SJSA1 (cell line): ENCODE measurements at places on chromosomes 7 and 10. TPM values are rescaled to one million over a fixed set of nuclear protein-coding genes. Genes with fewer than 3 reads are reported as not detected.

HABP2 gene
- not detected in 2 replicates for total RNA-seq

TMEM196 gene
- total RNA-seq, result not detected in 2 replicates

NME8 gene
- total RNA-seq, result not detected in 2 replicates

NPTX2 gene
- total RNA-seq, result 138 and 160 TPM in 2 replicates

GNGT1 gene
- total RNA-seq, result not detected in 2 replicates

TFEC gene
- total RNA-seq, result not detected in 2 replicates

SLC16A12 gene
- total RNA-seq, result 0.34 TPM in 1 of 2 replicates, not detected in the other

SRRM3 gene
- 0.24 TPM in 1 of 2 replicates, not detected in the other for total RNA-seq

SEMA3D gene
- 4.4 and 5.3 TPM in 2 replicates for total RNA-seq

NPFFR1 gene
- total RNA-seq, result not detected in 2 replicates

SAP25 gene
- 0.60 TPM in 1 of 2 replicates, not detected in the other for total RNA-seq

PRF1 gene
- total RNA-seq, result not detected in 2 replicates

PTN gene
- total RNA-seq, result 56.7 and 70.6 TPM in 2 replicates

CLRN3 gene
- total RNA-seq, result not detected in 2 replicates

ZNF786 gene
- 2.9 and 3.4 TPM in 2 replicates for total RNA-seq

DNAJB6 gene
- total RNA-seq, result 178 and 179 TPM in 2 replicates

CRPPA gene
- 4.4 and 8.5 TPM in 2 replicates for total RNA-seq

NPY gene
- total RNA-seq, result not detected in 2 replicates

PFKFB3 gene
- 15.6 and 21.8 TPM in 2 replicates for total RNA-seq

INA gene
- 0.42 and 1.7 TPM in 2 replicates for total RNA-seq

GPR15LG gene
- total RNA-seq, result not detected in 2 replicates
